ENCODE measurements at places on chromosomes 12 and 14.
A peak's percentile ranks its signal among the peaks of the same experiment; 100 is the strongest.

GRCh38 chr12:7304456-7304855 is 584 bp downstream of the ACSM4 start:
- DNase-seq, result no peak

GRCh38 chr14:94027566-94028449 is 1.7 kb downstream of the OTUB2 start:
- DNase-seq, result no peak

GRCh38 chr14:80576401-80576800 is 365.1 kb upstream of the DIO2 start:
- no peak for DNase-seq

DNA sequence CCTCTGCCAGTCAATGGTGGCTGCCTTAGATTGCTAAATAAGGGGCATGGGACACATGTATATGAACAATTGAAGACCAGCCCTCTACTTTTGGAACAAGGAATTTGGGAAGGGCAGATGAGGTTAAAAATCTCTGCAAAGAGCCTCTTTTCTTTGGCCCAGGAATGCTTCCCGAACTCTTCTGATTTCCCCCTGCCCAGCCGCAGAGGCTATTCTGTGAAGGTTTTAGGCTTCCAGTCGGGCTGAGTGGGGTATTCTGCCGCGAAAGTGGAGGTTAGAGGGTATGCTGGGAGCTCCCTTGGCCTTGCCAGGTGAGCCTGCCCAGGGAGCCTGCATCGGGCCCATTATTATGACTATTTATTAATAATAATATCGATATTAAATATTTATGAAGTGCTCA is 1.2 kb downstream of the POU6F1 start:
- no peak for DNase-seq

GRCh38 chr12:57126561-57126960 is 1.7 kb upstream of the LRP1 start:
- no peak for DNase-seq

GRCh38 chr12:97552410-97553121 is 90.0 kb downstream of the RMST start:
- no peak for DNase-seq

GRCh38 chr12:121781998-121782979 is 11.2 kb downstream of the RHOF start:
- no peak for DNase-seq

DNA sequence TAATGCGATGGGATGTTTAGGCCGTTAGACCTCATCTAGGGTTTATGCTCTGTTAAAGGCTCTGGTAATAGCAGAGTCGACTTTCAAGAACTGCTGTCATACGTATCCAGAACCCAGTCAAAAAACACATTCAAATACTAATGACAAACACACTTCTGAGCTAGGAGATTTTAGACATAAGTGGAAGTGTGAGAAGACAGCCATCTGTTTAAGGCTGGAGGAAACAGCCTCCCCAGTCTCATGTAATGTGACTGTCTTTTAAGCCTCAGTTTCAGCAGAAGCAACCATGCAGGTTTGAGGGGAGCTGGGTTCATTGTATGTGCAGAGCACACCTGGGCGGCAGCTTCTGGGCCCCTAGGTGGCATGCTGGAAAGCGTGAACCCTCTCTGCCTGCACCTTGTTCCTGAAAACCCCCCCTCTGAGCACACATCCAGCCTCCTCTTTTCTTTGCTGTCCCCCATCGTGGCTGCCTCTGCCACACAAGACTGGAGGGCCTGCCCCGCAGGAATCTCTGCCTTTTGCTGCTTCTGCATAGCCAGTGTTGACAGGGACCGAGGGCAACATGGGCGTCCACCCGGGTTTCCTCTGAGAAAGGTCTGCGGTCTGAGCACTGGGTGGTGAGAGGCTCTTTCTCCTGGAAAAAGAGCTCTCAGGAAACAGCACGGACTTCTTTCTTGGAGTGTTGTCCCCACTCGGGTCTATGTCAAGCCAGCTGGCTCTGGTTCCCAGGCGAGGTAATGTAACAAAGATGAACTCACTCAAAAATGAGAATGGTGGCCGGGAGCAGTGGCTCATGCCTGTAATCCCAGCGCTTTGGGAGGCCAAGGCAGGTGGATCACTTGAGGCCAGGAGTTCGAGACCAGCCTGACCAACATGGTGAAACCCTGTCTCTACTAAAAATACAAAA is 11.6 kb downstream of the WNT5B start:
- no peak for DNase-seq

GRCh38 chr12:121812320-121812871 is 8.6 kb downstream of the SETD1B start:
- no peak for DNase-seq

DNA sequence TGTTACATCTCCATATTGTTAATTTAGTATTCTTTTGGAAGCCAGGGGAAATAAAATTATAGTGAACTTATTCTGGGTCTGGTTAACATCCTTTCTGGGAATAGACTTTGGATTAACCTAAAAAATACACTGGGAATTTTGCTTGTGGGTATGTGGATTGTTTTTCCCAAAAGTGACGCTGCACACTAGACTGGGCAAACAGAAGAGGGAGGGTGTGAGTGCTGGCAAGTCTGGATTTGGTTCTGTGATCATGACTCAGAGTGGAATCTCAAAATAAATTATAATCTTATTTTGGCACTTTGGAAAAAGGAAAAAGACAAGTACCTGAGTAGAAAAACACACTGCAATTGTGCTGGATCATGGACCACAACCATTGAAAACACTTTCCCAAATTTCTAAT is 15.2 kb upstream of the LUM start:
- no peak for DNase-seq

- DNase-seq, result no peak
These were observed 23.4 kb downstream of the ASPG start for GRCh38 chr14:104108570-104109541.

- no peak for DNase-seq
These were observed 152.9 kb downstream of the SLC41A2 start for GRCh38 chr12:104805186-104805585.

DNA sequence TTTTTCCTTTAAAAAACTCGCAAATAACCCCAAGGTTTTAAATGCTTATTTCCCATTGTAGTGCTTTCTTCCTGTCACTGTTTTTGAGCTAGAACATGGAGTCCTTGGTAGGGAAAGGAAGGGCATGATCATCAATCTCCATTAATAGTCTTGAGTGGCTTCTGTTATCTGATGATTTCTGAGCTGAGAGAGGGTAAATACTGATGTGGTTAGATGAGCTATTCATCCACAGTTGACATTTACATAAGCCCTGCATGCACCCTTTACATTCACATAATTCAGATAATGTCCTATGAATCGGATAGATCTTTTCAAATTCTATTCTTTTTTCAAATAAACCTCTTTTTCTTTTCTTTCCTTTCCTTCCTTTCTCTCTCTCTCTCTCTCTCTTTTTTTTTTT is 81.4 kb downstream of the NTN4 start:
- DNase-seq, result no peak

- DNase-seq, result no peak
These were observed 99.2 kb downstream of the SLC15A4 start for GRCh38 chr12:128724468-128725046.

DNA sequence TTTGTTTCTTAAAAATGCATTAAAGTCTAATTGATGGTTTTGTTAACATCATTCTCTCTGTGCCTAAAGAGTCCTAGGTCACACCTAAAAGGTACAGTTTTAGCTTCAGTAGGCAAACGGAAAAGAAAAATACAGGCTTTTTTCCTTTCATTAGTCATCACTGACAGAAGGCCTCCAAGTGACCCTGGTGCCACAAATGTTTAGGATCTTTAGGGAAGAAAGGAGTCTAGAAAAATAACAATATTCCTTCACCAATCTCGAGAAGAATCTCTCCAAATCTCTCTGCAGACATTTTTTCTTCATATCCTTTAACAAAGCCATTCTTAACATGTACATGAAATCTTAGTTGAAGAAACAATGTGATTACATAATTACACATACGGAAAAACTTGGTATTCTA is 2.0 kb downstream of the DENND5B start:
- DNase-seq, result no peak

GRCh38 chr12:38744041-38744440 is 161.3 kb downstream of the CPNE8 start:
- no peak for DNase-seq

GRCh38 chr12:56007564-56008559 is 10.8 kb downstream of the SUOX start:
- DNase-seq, result peak; percentile 67

- no peak for DNase-seq
These were observed 3.3 kb downstream of the UBE2N start for GRCh38 chr12:93438266-93439050.

- no peak for DNase-seq
These were observed 284.9 kb downstream of the TMTC2 start for GRCh38 chr12:82971584-82971983.

GRCh38 chr14:39109893-39110715 is 4.0 kb upstream of the GEMIN2 start:
- DNase-seq, result no peak

DNA sequence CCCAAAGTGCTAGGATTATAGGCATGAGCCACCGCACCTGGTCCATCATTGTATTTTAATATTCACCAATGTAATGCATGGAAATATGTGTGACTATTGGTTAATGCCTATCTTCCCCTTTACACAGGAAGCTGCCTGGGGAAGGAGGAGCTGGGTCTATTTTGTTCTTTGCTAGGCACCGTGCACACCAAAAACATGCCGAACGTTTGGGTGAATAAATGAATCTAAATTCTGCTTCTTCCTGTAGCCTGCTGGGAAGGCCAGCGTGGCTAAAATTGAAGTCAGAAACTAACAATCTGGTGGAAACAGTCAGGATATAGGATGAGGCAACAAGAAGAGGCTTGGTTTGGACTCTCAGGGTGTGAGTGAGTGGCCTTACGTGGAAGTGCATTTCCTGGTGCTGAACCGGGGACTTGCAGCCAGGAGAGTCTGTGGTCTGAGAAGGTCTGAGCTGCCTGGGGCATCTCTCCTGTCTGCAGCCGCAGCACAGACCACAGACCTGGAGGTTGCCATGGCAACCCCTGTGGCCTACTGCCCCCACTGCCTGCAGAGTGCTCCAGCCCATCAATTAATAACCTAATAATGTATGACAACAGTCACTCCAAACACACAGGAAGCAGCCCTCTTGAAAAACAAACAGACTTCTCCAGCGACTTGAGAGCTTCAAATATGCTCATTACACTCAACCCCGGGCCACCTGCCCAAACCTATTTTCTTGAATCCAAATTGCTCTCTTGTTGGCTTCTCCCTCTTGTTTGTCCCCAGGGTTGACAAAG is 5.5 kb upstream of the GPR68 start:
- no peak for DNase-seq

DNA sequence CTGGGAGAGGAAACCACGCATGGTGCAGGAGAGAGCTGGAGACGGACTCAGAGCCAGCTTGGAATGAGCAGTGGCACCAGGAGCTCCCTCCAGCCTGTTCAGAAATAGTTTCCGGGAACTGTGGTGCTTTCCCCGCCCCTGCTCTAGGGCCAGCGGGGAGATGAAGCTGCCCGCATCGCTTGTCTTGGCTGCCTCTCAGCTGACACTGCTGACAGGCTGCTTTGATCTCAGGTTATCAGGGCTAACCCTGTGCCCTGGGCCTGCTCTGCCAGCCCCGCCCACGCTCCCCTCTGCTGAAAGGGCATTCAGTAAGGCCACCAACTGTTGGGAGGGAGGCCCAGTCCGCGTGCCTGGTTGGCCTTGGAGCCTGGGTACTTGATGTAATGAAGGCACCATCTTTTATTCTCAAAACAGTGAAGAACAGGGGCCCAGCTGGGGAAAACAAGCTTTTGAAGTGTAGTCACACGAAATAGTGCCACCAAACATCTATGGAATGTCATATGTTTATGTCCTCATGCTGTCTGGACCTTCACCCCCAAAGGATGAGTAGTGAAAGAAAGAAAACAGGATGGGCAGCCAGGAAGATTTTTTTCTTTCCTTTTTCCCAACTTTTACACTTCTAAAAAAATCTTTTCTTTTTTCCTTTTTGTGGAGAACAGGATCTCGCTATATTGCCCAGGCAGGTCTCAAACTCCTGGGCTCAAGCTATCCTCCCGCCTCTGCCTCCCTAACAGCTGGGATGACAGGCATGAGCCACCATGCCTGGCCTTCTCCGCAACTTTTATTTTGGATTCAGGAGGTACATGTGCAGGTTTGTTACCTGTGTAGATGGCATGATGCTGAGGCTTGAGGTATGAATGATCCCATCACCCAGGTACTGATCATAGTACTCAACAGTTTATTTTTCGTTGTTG is 115.9 kb upstream of the TBX3 start:
- DNase-seq, result no peak

DNA sequence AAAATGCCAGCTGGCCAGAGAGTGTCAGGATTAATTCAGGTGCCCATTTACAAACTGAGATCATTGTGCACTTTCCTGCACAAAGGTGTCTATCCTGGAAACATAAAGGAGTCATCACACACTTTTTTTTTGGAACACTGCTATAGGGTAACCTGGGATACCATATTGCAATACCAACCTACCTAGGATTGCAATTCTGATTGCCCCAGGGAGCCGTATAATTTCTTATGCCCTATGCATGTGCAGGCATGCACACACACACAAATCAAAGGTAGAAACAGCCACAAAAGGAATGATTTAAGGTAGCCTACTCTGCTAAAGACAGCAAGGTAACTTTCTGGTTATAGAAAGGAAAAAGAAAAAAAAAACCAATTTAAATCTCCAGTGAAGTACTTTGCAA is 285.3 kb upstream of the KITLG start:
- no peak for DNase-seq

DNA sequence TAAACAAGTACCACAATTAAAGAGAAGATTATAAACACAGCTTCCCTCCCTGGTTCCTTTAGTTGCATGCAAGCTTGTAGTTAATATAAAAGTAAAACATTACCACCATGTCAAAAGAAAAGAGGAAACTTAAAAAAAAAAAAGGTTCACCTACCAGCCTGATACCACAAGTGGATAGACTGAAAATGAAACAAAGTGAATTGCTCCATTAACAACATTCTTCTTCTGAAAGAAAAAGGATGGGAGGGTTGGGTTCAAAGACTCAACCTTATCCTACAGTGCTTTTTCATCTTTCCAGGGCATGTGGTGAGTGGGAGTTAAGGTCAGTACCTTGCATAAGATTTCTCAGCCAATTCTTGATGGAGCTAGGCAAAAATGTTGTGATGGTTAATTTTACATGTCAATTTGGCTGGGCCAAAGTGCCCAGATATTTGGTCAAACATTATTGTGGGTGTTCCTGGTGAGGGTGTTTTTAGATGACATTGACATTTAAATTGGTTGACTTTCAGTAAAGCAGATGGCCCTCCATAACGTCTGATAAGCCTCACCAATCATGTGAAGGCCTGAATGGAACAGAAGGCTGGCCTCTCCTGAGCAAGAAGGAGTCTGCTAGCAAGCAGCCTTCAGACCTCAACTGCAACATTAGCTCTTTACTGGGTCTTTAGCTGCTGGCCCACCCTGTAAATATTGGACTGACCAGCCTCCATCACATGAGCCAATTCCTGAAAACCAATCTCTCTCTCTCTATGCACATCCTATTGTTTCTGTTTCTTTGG is 28.8 kb downstream of the VCPKMT start:
- DNase-seq, result no peak

GRCh38 chr14:54108481-54109471 is 152.2 kb upstream of the BMP4 start:
- no peak for DNase-seq

- DNase-seq, result no peak
These were observed 2.5 kb downstream of the EEA1 start for GRCh38 chr12:92926549-92926948.

Data from stimulated activated CD4-positive, alpha-beta T cell treated with anti-CD3 and anti-CD28 coated beads, Interleukin-4, amount 100 ng/mL, for 48 hours (primary cell).